ENCODE measurements at places on chromosomes 4 and X.

- ATAC-seq, result peak; percentile 100
Observed at GRCh38 chrX:41733939-41734338, 10.0 kb downstream of the GPR82 start.

GRCh38 chr4:123937581-123937980 lies 541.0 kb downstream of the SPRY1 start:
- ATAC-seq, result no peak

DNA sequence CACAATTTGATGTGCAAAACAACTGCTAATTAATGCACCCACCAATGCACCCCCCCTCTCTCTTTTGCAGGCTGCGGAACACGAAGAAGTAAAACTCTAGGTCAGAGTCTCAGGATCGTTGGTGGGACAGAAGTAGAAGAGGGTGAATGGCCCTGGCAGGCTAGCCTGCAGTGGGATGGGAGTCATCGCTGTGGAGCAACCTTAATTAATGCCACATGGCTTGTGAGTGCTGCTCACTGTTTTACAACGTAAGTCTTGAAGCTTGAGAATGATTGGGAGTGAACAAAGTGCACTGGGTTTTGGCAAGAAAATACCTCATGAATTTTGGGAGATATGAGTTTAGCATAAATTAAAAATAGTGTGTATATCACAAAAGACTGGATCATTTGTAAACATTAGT lies 28.9 kb downstream of the TMPRSS11E start:
- no peak for ATAC-seq

DNA sequence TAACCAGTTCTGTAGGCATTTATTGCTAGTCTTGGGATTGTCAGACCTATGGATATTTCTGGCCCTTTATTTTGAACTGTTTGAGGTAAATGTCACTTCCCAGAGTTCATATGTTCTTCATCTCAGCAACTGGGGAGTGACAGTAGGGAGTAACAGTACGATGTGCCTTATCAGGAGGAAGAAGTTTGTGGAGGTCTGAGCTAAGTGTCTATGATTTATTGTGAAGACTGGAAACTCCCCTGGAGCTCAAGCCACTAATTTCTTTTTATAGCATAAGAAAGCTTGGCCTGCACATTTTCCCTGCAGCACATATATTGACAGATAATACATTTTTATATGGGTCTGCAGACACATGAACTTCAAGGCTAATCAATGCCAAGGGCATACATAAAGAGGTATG lies 383.8 kb downstream of the GRXCR1 start:
- ATAC-seq, result no peak

- ATAC-seq, result no peak
Observed at GRCh38 chr4:45846016-45846415, 277.8 kb downstream of the GABRG1 start.

All from stimulated activated memory B cell treated with anti-CD40 and anti-IgM and Interleukin-4, amounts not matched to agents 10 μg/mL and 1 μg/mL and 100 μg/mL, for 72 hours (primary cell).